ENCODE measurements at places on chromosomes 16 and 17.

GRCh38 chr17:58329035-58329809, 627 bp upstream of the TSPOAP1 start:
- no peak for DNase-seq

DNA sequence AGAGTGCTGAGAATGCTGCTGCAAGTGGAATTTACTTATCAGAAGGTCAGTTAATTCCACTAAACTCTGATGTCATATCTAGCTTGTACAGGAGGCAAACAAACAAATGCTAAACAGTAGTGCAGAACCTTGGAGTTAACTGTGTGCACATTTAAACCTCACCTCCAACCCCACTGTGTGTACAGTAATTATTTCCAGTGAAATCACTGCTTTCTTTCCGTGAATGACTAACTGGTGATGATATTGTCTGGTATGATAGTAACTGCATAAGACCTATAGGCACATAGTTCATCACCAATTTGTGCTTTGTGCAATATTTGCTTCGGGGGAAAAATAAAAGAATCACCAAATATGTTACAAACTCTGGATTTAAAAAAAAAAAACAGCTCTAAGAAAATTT, 492.5 kb upstream of the HSBP1 start:
- DNase-seq = no peak

- DNase-seq = no peak
Observed at GRCh38 chr17:2825253-2825970, 29.2 kb downstream of the RAP1GAP2 start.

DNA sequence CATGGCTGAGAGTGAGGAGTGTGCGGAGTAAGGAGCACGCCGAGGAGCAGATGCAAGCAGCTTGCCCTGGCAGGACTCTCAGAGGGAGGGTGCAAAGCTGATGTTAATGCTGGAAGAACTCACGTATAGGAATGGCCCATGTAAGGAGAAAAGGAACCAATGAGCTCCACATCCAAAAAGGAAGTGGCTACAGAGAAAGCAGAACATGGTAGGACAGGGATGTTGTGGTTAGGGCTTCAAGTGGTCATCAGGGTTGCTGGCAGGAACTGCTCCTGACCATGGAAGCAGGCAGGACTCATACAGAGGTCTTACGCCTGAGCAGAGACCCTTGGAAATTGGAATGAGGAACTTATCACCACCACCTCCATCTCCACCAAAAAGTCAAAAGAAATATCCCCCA, 5.2 kb downstream of the MYO1D start:
- DNase-seq = no peak

- DNase-seq = no peak
Observed at GRCh38 chr16:86322806-86323205, 187.5 kb upstream of the FOXF1 start.

- no peak for DNase-seq
Observed at GRCh38 chr16:15660203-15660601, 10.2 kb downstream of the NDE1 start.

- DNase-seq = peak; percentile 21
Observed at GRCh38 chr17:19237389-19238166, 412 bp downstream of the EPN2 start.

DNA sequence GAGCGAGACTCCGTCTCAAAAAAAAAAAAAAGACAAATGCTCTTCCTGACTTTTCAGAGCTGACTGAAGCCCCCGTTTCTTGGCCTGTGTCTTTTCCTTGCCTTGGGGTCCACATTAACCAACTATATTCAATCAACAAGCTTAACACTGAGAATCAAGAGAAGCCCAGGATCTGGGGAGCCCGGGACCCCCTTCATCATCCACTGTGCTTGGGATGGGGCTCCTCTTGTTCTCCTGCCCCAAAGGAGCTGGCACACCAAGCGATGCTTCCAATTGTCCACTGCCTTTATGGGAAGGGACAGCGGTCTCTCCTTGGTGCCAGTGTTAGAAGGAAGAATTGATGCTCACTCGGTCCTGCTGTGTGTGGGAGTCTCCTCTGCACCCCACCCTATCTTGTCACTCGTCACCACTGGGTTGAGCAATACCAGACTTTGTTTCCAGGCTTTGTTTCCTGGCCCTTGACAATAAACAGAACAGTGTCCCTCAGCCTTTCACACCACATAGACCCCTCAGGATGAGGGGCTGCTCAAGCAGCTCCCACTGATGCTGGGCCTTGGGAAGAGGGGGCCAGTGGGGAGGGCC, 146.7 kb downstream of the KCNJ12 start:
- DNase-seq = no peak

DNA sequence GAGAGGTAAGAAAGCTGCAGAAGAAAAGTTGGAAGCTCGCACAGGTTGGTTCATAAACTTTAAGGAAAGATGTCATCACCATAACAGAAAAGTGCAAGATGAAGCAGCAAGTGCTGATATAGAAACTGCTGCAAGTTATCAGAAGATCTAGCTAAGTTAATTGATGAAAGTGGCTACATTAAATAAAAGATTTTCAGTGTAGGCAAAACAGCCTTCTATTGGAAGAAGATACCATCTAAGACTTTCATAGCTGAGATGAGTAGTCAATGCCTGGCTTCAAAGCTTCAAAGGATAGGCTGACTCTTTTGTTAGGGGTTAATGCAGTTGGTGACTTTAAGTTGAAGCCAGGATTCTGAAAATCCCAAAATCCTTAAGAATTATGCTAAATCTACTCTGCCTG, 24.0 kb downstream of the CYLD start:
- DNase-seq = no peak

DNA sequence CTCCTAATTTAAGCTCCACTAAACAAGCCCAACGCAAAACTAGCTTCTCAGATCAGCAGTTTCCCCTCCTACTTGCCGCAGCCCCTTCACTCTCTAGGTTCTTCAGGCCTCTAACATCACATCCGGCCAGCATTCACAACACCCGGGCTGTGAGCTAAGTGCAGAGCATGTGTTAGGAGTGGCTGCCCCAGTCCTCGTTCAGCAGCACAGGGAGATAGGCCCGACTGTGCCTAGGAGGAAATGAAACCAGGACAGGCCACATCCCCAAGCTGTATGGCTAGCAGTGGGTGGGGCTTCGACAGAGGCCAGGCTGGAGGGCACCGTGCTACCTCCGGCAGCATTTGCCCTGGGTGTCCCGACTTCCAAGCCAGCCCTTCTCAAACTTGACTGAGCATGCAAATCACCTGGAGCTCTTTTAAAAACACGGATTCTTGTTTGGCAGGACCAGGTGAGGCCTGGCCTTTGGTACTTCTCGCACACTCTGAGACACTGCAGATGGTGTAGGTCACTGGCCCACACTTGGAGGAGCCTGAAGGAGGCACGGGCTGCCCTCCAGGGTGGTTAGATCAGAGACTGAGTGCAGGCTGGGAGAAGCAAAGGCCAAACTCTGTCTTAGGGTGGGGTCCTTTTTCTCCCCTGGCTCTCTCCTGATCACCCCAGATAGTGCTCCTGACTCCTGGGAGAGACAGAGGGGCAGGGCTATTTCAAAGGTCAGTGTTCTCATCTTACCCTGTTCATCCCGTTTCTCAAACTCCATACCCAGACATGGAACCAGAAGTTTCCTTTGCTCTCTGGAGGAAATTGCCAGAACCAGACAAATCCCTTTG, 202.0 kb downstream of the C16orf78 start:
- peak; percentile 32 for DNase-seq

DNA sequence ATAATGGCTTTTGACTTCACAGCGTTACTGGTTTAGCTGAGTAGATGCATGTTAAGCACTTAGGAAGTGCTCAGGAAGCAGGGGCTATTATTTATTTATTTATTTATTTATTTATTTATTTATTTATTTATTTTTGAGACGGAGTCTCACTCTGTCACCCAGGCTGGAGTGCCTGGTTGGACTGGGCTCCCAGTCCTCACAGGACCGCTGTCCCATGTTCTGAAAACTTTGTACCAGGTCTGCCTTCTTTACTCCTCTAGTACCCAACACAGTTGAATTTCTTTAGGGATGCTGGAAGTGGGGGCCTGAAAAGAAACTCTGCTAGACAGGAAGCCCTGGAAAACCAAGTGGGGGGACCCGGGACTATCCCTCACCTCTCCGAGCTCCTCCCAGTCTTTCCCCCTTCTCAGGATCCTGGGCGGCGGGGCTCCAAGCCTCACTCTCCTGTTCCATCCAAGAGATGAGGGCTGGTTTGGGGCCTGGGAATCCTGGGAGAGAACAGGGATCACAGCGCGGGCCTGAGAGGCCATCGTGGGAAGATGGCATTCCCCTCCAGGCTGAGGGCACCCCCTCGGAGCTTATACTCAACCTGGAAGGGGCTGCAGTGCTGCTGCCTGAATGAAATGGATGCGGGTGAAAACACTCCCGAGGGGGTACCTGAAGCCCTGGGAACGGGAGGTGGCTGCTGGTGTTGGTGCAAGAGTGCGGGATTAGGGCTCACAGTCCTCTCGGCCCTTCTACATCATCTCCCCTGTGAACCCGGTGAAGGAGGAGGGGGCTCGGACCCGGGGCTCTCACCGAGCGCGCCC, 674 bp downstream of the ZNF688 start:
- DNase-seq = peak; percentile 29

DNA sequence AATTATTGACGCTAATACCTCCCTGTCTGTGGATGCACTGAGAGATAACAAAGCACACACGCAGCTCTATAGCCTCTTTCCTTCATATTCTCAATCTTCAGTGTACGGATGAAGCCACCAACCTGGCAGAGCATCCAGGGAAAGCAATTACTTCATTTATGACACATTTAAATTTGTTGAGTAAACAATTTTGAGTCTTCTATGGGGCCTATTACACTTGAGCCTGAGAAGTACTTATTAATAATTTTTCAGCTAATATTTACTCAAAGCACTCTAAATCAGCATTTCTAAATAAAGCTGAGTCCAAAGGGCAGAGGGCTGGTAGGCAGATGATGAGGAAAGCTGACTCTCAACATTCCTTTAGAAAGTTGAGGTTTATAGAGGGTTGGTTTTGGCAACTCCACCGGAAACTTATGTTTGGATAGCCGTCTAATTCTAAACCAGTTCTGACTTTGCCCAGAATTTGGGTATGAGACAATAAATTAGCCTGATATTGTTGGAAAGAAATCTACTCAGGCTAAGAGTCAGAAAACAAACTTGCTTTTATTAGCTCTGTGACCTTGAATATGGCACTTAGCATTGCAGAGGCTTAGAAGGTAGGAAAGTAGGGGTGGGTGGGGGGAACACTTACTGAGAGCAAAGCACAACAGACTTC, 643.5 kb downstream of the CDH11 start:
- DNase-seq = peak; percentile 34

DNA sequence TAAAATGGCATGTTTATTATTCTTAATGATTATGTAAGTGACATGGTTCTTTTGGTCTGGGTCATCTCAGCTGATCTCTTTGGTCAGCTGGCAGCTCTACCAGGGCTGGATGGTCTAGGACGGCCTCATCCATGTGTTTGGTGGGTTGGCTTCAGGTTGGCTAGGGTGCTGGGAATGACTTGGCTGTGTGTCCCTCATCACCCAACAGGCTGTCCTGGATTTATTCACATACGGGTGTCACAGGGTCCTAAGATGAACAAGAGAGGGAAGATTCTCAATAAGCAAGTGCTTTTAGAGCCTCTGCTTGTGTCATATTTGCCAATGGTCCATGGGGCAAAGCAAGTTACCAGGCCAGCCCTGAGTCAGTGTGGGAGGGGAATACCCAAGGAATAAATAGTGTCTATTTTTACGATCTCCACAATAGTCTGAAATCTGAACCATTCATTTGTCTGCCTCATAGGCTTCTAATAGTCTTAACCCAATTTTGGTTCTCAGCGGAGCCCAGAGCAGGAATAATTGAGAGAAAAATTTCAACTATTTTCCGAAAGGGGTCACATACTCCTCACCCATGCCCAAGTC, 157.5 kb downstream of the HS3ST2 start:
- DNase-seq = no peak

GRCh38 chr16:31016018-31016417, 5.6 kb upstream of the STX1B start:
- DNase-seq = peak; percentile 33

GRCh38 chr17:63445571-63445953, 544 bp downstream of the CYB561 start:
- peak; percentile 57 for DNase-seq

DNA sequence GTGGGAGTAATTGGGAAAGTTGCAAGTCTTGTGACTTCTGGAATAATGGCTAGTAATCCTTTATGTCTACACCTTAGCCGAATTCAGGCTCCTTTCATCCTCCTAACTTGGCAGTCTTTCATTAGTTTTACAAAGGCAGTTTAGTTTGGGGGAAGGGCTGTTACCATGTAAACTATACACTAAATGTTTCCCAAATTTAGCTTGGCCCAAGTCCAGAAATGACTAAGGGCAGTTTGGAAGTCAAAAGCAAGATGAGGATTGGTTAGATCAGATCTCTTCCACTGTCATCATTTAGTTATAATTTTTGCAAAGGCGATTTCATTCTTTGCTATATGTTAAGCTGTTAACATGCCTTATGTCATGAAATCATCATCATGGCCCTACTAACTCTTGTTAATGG, 115.4 kb upstream of the CACNG3 start:
- no peak for DNase-seq

- DNase-seq = no peak
Observed at GRCh38 chr16:72590151-72590937, 418.4 kb upstream of the PMFBP1 start.

DNA sequence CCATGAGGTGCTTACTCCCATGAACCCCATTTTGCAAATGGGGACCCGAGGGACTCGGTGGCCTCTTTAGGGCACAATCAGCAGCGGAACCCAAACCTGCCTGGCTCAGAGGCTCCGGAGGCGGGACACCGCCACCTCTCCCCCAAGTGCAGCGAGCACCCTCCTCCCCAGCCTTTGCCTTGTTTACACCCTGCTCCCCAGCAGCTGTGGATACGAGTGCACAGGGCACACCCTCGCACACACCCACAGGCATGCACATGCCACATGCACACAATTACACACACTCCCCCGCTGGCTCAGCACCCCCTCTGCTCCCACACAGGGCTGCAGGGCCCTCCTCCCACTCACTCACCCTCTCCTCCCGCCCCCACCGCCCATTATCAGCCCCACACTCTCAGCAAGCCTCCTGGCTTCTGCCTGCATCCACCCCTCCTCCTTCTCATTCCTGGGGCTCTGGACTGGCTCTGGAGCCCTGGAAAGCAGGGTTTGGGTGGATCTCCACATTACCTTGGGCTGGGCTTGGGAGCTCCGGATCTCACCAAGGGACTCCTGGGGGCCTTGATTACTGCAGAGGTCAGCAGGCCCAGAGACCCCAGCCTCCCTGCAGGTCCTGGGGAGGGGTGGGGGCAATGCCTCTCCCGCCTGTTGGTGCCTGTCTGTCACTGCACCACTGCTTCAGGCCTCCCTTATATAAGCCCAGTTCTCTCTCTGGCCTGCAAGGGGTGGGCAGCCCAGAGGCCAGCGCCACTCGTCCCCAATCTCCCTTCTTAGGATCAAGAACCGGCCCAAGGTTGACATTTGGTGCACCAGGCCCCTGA, 6.4 kb downstream of the PDK2 start:
- DNase-seq = no peak

- DNase-seq = peak; percentile 91
Observed at GRCh38 chr16:67723151-67723910, 4.2 kb upstream of the GFOD2 start.

- no peak for DNase-seq
Observed at GRCh38 chr16:12530302-12530701, 273.4 kb downstream of the CPPED1 start.

- DNase-seq = no peak
Observed at GRCh38 chr16:17590711-17591654, 120.2 kb upstream of the XYLT1 start.

- peak; percentile 68 for DNase-seq
Observed at GRCh38 chr16:31477220-31478216, 5.4 kb upstream of the SLC5A2 start.

- DNase-seq = no peak
Observed at GRCh38 chr17:6346156-6346786, 88.7 kb downstream of the AIPL1 start.
